Activated CD4-positive, alpha-beta T cell treated with anti-CD3 and anti-CD28 coated beads for 36 hours (primary cell): ENCODE measurements at places on chromosomes 5 and 9. TPM values are rescaled to one million over a fixed set of nuclear protein-coding genes. Genes with fewer than 3 reads are reported as not detected.

GRCh38 chr9:136644593-136645351, 17.9 kb upstream of the EGFL7 start:
- DNase-seq, result peak; percentile 87

GRCh38 chr5:121226765-121227164, 624.9 kb upstream of the FTMT start:
- no peak for DNase-seq

DNA sequence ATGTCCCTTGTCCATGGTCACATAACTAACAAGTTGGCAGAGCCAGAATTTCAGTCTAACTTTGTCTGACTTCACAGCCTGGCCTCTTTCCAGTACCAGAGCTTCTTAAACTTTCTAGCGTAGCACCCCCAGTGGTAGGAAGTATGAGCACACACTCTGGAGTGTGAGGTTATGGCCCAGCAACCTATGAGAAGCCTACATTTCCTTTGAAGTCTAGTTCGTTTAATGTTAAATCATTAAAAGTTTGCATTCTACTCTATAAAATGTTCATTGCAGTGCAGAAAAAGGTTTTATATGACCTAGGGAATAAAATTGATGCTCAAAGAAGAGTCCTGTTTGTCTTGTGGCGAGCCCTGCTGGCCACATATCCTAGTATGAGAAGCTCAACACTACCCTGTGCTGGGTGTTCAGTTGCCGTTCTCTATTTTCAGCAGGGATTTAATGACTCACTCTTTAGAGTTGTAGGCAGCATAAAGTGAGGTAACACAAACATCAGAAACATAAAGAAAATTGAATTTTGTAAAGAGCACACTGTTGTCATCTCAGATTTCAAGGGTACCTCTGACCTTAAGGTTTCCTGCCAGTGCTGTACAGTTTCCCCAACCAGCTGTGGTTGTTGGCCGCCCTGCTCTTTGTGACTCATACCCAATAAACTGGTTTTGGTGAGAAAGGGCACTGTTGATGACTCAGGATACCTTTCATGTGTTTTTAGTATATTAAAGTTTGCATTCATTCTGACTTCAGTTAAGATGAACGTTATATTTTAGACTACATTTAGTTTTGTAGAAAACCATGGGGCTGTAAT, 14.3 kb downstream of the MCCC2 start:
- peak; percentile 87 for DNase-seq

DNA sequence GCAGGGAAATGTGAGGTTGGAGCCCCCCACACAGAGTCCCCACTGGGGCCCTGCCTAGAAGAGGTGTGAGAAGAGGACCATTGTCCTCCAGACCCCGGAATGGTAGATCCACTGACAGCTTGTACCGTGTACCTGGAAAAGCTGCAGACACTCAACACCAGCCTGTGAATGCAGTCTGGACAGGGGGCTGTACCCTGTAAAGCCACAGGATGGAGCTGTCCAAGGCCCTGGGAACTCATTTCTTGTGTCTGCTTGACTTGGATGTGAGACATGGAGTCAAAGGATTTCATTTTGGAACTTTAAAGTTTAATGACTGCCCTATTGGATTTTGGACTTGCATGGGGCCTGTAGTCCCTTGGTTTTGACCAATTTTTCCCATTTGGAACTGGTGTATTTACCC, 535.0 kb upstream of the MEF2C start:
- DNase-seq, result no peak

DNA sequence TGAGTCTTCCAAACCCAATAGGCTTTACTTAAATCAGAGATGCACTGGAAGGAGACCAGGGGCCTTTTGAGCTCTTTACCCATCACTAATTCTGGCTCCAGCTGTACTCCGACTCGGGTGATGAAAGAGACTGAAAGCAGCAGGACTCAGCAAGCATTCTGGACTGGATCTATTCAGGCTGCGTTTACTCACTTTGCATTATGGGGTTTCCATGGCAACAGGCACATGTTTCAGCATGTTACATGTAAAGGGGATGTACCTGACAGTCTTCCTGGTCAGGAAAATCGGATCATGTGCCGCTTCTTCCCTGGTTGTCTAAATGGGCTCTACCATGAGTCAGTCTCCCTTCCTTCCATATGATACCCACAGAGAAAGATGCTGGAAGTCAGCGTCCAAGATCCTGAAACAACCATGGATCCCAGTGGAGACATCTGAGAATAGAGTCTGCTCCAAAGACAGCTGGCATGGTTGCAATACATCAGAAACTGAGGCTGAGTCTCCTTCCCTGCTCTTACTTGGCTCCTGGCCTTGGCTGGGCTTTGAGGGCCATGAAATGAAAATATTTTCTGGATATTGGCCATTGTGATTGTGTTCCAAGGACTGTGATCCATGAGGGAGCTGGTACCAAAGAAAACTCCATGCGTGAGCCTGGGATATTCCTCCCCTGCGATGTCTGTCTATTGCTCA, 102.5 kb upstream of the TNC start:
- no peak for DNase-seq

DNA sequence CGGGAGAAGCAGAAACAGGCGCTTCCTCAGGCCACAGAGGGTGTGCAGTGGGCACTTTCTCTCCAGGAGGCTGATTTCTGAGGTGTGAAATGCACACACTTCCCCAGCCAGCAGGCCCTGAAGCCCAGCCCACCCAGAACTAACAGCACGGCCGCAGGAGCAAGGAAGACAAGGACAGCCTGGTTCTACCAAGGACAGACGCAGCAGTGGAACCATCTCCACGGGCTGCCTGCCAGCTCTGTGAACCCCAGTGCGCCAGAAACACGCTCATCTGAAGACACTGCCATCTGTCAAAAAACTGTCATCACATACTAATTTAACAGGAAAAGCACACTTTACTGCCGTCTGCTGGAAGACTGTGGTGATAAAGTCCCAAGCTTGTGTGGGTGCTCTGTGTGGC, 40.7 kb downstream of the MAPK9 start:
- DNase-seq, result no peak

GRCh38 chr5:134046801-134047686, 42.3 kb upstream of the VDAC1 start:
- no peak for DNase-seq

DNA sequence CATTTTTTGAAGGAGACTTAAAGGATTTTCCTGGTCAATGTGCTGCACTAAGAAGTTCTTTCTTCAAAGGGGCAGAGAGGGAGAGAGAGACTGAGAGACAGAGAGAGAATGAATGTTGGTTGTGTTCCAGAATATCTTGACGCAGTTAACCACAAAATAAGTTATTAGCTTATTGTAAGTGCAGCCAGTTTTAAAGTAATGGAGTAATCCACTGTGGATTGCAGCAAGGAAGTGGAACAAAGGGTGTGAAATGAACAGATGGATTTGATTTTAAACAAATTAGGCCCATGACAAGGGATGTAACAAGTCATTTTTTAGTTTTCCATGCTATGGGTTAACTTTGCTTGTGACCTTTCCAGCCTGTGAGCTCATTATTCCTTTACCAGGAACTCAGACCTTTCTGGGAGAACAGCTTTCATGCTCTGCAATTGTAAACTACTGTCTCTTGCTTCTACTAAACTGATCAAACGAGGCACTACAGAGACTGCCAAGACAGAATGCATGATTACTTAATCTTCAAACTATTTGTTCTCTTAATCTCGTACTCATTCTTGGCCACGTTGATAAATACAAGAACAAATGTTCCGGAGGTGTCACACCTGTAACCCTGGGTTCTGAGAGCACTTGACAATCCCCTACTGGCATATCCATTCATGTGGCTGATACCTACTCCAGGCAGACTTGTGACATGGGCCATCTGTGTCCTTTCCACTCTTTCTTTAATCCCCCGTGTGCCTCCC, 131.1 kb downstream of the TLE1 start:
- no peak for DNase-seq

Gene DIPK1B
- total RNA-seq, result 0.21 TPM

Gene DENND1A
- 23.7 TPM for total RNA-seq

Gene CCL28
- total RNA-seq, result 18.0 TPM
